ENCODE measurements at places on chromosomes 1 and 21. TPM values are rescaled to one million over a fixed set of nuclear protein-coding genes. Genes with fewer than 3 reads are reported as not detected.
A peak's percentile ranks its signal among the peaks of the same experiment; 100 is the strongest.

DNA sequence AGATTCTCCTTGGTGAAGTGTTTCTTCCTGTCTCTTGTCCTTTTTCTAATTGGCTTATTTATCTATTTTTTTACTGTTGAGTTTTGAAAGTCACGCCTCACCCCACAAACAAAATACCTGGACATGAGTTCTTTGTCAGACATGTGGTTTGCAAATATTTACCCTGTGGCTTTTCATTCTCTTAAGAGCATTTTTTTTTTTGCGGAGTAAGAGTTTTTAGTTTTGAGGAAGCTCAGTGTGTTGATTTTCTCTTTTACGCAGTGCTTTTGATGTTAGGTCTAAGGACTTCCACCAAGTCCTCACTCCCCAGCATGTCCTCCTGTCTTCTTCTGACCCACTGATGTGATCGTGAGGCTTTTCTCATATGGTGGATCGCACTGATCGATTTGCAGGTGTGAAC lies 7.6 kb downstream of the DFFB start:
- H3K4me3 ChIP-seq, result no peak overlapping the region
- no peak for DNase-seq
- no peaks in the 10 kb centered on the region for H3K4me1 ChIP-seq
- no peaks in the 10 kb centered on the region for H3K27me3 ChIP-seq

GRCh38 chr1:183893561-183894289 lies 88.8 kb downstream of the RGL1 start:
- DNase-seq, result no peak
- H3K27me3 ChIP-seq, result no peaks in the 10 kb centered on the region
- no peak overlapping the region for H3K27ac ChIP-seq
- peaks cover 54% of the 10 kb centered on the region for H3K36me3 ChIP-seq
- no peak overlapping the region for H3K4me3 ChIP-seq

KRTAP11-1 gene
- total RNA-seq, result not detected

DNA sequence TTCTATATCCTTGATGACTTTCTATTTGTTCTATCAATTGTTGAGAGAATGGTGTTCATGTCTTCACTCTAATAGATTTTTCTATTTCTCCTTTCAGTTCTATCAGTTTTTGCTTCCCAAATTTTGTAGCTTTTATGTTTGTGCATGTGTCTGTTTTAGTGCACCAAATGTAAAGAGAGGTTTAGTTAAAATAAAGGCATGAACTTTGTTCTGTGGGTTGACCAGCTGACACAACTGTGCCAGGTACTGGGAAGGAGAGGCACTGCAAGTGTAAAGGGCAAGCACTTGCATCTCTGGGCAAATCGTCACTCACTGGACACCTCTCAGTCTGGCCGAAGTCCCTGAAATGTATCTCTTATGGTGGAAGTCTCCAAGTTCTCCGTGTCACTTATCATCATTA lies 38.6 kb upstream of the ABCD3 start:
- H3K4me1 ChIP-seq, result peaks cover 11% of the 10 kb centered on the region
- DNase-seq, result no peak
- no peaks in the 10 kb centered on the region for H3K36me3 ChIP-seq

GRCh38 chr1:16067127-16067768 lies 6.2 kb downstream of the FAM131C start:
- H3K27ac ChIP-seq, result no peak overlapping the region
- no peaks in the 10 kb centered on the region for H3K36me3 ChIP-seq
- H3K4me1 ChIP-seq, result no peaks in the 10 kb centered on the region
- no peaks in the 10 kb centered on the region for H3K27me3 ChIP-seq

GRCh38 chr1:179750630-179751029 lies 7.5 kb downstream of the FAM163A start:
- H3K27me3 ChIP-seq, result peaks cover 25% of the 10 kb centered on the region
- no peak overlapping the region for H3K27ac ChIP-seq
- H3K4me3 ChIP-seq, result no peak overlapping the region
- DNase-seq, result no peak
- no peaks in the 10 kb centered on the region for H3K36me3 ChIP-seq

- H3K36me3 ChIP-seq, result no peaks in the 10 kb centered on the region
- H3K27me3 ChIP-seq, result no peaks in the 10 kb centered on the region
- H3K27ac ChIP-seq, result no peak overlapping the region
- DNase-seq, result no peak
Measured at GRCh38 chr1:48831120-48831978, 54.7 kb upstream of the BEND5 start.

GRCh38 chr21:42301371-42302075 lies 13.7 kb downstream of the TFF3 start:
- H3K36me3 ChIP-seq, result no peaks in the 10 kb centered on the region
- H3K4me1 ChIP-seq, result 0 out of 2 replicates have a peak, but pooled peaks cover 4% of the 10 kb centered on the region
- no peak overlapping the region for H3K27ac ChIP-seq
- H3K4me3 ChIP-seq, result no peak overlapping the region

- no peak for DNase-seq
- H3K27me3 ChIP-seq, result no peaks in the 10 kb centered on the region
- peaks cover 56% of the 10 kb centered on the region for H3K36me3 ChIP-seq
- H3K4me1 ChIP-seq, result no peaks in the 10 kb centered on the region
- no peak overlapping the region for H3K4me3 ChIP-seq
Measured at GRCh38 chr1:228150120-228150460, 360 bp downstream of the GJC2 start.

- no peak overlapping the region for H3K27ac ChIP-seq
- no peaks in the 10 kb centered on the region for H3K36me3 ChIP-seq
- H3K4me3 ChIP-seq, result no peak overlapping the region
- H3K4me1 ChIP-seq, result peaks cover 14% of the 10 kb centered on the region
- no peak for DNase-seq
Measured at GRCh38 chr21:31232344-31232743, 111.7 kb downstream of the TIAM1 start.

SLC22A15 gene
- total RNA-seq, result 4.7 TPM

ADGRL2 gene
- 0.22 TPM for total RNA-seq

CYP2J2 gene
- total RNA-seq, result not detected

DNA sequence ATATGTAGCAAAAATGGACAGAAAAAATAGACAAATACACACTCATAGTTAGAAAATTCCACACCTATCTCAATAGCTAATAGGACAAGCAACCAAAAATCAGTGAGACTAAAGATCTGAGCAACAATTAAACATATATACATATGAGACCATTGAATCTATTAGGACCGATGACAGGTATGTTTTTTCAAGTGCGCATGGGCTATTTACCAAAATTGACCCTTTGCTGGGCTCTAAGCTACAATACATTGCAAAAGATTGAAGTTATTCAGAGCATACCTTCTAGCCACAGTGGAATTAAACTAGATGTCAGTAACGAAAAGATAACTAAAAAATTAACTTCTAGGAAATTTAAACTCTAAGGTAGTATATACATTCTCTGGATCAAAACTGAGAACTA lies 13.7 kb downstream of the CD55 start:
- no peak overlapping the region for H3K27ac ChIP-seq
- H3K4me1 ChIP-seq, result no peaks in the 10 kb centered on the region
- peaks cover 40% of the 10 kb centered on the region for H3K36me3 ChIP-seq
- DNase-seq, result no peak

- H3K36me3 ChIP-seq, result no peaks in the 10 kb centered on the region
- DNase-seq, result no peak
- H3K27me3 ChIP-seq, result no peaks in the 10 kb centered on the region
- H3K4me3 ChIP-seq, result no peak overlapping the region
- no peak overlapping the region for H3K27ac ChIP-seq
Measured at GRCh38 chr1:224851848-224852261, 77.6 kb upstream of the DNAH14 start.

DNA sequence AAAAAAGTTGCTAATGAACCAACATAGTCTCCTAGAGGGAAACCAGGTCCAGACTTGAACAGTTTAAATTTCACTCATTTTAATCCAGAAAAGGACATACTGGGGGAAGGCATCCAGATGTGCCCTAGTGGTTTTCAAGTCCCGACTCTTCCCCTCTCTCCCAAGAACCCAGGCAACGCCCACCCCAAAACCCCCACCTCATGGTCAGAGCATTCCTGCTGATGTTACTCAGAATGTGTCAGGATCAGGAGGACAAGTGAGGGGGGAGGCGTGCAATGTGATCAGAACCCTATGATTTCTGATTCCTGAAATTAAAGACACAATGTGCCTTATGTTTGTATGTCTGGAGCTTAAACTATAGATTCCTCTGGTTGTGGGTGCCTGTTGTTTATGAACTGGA lies 1.6 kb upstream of the CTSK start:
- DNase-seq, result no peak
- no peaks in the 10 kb centered on the region for H3K27me3 ChIP-seq
- no peak overlapping the region for H3K4me3 ChIP-seq
- no peak overlapping the region for H3K27ac ChIP-seq

GRCh38 chr1:175219774-175220173 lies 27.2 kb upstream of the KIAA0040 start:
- no peak overlapping the region for H3K27ac ChIP-seq
- H3K36me3 ChIP-seq, result no peaks in the 10 kb centered on the region
- H3K27me3 ChIP-seq, result no peaks in the 10 kb centered on the region
- H3K4me1 ChIP-seq, result no peaks in the 10 kb centered on the region
- no peak overlapping the region for H3K4me3 ChIP-seq

DNA sequence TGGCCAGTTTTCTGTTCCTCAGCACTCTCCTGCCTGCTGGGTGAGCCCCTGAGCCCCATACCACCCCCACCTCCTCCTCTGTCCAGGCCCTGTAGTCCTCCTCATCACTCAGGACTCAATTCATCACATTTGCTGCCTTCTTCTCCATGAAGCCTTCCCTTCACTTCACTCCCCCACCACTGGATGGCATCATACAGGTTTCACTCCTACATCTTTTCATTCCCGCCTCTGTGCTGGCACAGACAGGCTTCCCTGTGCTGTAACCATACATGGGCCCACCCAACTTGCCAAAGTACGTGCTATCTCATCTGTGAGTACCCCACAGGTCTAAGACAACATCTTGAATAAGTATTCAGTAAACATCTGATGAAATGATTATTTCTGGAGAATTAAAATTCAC lies 56.9 kb downstream of the SLC45A1 start:
- peak overlapping the region; percentile 66 for H3K27ac ChIP-seq
- no peak overlapping the region for H3K4me3 ChIP-seq
- peaks cover 54% of the 10 kb centered on the region for H3K4me1 ChIP-seq
- H3K36me3 ChIP-seq, result peaks cover 14% of the 10 kb centered on the region

DNA sequence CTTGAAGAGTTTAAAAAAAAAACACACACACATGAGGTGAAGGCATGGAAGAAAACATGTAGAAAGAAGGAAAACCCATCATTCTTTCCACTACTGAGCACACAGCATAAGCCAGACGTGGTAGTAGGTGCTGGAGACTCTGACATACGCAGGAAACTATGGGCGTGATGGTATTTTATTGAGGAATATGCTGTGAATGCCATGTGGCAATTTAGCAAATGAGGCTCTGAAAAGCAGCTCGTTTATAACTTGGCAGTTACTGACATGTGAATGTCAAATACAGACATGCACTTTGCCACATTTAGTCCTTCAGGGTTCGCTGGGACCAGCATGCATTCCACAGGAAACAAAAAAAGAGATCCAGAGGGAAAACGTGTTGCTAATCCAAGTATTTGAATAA lies 74.3 kb upstream of the IFNAR2 start:
- H3K27me3 ChIP-seq, result peaks cover 25% of the 10 kb centered on the region
- H3K4me3 ChIP-seq, result no peak overlapping the region
- no peak overlapping the region for H3K27ac ChIP-seq
- no peak for DNase-seq

DNA sequence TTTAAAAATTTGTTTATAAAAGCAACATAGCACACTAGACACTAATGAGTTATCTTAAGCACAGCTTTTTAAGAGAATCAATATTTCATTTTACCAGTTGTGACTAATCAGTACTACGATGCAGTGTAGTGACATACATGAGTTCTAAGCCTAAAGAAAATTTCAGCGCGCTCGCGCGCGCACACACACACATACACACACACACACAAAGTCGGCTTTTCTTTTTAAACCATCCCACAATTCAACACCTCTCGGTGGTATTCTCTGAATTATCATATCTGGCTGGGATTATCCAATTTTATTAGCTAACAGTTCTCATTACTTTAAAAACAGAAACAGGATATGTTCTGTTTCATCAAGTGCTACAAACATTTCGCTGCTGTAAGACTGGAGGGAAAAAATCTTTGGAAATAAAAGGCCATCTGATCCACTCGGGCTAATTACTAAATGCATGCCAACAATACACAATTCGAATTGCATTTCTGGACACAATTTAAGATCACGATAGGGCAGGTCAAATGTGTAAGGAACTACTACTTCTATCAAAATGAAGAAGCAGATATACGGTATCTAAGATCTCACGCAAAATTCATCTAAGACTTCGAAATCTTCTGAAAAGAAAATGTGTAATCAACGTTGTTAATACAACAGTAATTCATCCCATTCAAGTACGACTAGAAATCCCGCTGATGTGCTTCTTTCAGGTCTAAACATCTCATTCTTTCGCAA lies 1.2 kb downstream of the TUT4 start:
- H3K36me3 ChIP-seq, result peaks cover 8% of the 10 kb centered on the region
- H3K27ac ChIP-seq, result no peak overlapping the region
- H3K27me3 ChIP-seq, result no peaks in the 10 kb centered on the region

DNA sequence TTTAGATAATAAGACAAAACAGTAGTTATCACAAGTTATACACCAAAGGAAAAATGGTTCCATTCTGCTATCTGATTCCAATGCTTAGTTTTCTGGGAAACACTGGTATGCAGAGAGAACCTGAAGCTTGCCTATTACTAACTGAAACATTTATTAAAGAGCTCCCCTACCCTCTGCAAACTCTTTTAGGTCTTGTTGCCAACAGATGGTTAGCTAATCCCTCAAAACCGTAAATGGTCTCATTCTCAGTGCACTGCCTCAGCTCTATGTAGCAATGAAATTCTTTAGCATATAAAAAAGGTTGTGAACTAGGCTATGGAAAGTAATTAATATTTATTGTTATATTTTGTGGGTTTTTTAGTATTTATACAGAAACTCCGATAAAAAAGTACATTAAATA lies 20.4 kb downstream of the C21orf91 start:
- H3K27me3 ChIP-seq, result no peaks in the 10 kb centered on the region
- no peak overlapping the region for H3K4me3 ChIP-seq
- no peaks in the 10 kb centered on the region for H3K4me1 ChIP-seq
- peaks cover 23% of the 10 kb centered on the region for H3K36me3 ChIP-seq
- DNase-seq, result no peak

CD84 gene
- not detected for total RNA-seq

DNA sequence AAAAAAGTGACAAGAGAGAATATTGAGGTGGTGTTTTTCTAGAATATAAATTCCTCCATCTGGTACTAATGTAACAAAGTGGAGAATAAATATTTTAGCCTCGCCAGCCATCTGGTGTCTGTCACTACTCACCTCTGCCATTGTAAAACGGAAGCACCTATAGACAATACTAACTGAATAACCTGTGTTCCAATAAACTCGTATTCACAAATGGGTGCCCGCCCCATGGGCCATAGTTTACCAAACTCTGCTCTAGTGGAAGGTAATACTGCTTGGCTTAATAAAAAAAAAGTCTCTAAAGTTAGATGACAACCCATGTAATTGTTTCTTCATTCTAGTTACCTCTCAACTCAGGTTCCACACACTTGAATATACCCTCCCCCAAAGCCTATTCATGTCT lies 8.1 kb downstream of the MIS18A start:
- H3K4me1 ChIP-seq, result no peaks in the 10 kb centered on the region
- no peak overlapping the region for H3K4me3 ChIP-seq
- H3K27me3 ChIP-seq, result no peaks in the 10 kb centered on the region
- H3K36me3 ChIP-seq, result peaks cover 57% of the 10 kb centered on the region
- no peak overlapping the region for H3K27ac ChIP-seq

WNT3A gene
- total RNA-seq, result not detected
